ENCODE measurements at places on chromosomes 3 and 15.
A peak's percentile ranks its signal among the peaks of the same experiment; 100 is the strongest.

DNA sequence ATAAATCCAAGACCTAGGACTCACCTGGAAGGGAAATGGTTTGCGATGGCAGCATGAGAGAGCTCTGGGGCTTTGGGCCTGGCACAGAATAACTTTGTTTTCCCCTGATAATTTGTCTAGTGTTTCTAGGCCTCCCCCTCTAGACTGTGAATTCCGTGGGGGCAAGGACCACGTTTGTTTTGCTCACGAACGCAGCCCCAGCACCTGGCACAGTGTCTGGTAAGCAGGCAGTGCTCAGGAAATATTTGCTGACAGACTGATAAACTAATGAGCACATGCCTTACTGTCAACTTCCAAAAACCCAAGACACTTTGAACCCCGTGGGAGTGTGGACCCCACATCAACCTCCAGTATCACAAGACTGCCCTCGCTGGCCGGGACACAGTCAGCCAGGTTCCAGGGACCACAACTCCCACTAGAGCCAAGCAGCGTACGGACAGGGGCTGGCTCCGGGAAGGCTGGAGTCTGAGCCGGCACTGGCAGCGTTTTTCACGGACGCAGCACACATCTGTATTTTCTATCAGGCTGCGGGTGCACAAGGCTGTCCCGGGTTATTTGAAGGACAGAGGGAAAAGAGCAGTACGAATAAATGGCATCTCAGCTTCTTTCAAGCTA lies 146.5 kb downstream of the XXYLT1 start:
- no peak overlapping the region for H3K4me3 ChIP-seq
- peaks cover 47% of the 10 kb centered on the region for H3K4me1 ChIP-seq

GRCh38 chr15:59696332-59696731 lies 7.2 kb upstream of the BNIP2 start:
- H3K4me1 ChIP-seq = peaks cover under 1% of the 10 kb centered on the region
- no peak overlapping the region for H3K4me3 ChIP-seq
- DNase-seq = no peak
- H3K27me3 ChIP-seq = no peaks in the 10 kb centered on the region
- no peaks in the 10 kb centered on the region for H3K36me3 ChIP-seq

DNA sequence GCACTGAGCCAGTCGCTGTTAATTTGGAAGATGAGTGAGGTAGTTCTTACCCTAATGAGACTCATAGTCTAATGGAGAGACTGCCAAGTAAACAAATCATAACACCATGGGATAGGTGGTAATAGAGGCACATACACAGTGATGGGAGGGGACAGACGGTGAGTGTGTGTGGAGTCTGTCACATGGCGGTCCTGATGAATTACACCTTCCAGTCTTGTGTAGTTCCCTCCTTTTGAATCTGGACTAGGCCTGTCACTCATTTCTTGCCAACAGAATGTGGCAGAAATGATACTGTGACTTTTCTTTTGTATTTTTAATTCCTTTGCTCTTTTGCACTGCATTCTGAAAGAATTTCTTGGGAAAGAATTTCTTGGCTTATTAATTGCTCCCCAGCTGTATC lies 78.1 kb downstream of the NR1D2 start:
- H3K27ac ChIP-seq = no peak overlapping the region
- H3K27me3 ChIP-seq = no peaks in the 10 kb centered on the region
- no peaks in the 10 kb centered on the region for H3K36me3 ChIP-seq
- H3K4me3 ChIP-seq = no peak overlapping the region

DNA sequence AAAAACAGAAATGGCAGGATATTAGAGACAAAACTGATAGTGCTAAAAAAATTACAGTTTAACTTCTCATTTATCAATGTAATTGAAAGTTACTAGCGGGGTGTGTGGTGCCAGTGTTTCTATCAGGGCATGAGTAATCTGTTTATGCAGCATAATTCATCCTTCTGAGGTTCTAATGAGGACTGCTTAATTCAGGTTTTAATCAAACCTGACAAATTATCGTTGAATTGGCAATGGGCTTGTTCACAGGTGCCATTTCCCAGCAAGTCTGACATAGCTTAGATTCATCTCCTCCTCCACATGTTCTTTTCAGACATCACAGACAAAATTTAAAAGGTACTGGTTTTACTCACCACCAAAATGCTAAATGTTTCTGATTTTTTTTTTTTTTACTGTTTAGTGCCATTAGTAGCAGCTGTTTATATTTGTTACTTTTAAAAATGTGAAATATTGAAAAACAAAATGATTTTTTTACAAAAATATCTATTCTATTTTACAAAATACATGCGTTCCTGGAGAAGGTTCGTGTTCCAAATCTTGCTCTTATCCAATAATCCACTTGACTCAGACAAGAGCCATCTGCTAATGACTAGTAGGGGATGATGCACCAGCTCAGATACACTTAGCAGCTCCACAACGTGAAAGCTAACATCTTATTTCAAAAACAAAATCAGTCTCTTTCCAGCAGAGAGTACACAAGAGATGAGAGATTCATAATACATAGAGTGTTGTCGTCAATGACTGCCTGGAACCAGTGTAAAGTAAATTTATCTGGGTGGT lies 447.7 kb upstream of the DPPA4 start:
- no peaks in the 10 kb centered on the region for H3K36me3 ChIP-seq
- no peaks in the 10 kb centered on the region for H3K4me1 ChIP-seq
- H3K4me3 ChIP-seq = no peak overlapping the region
- H3K27me3 ChIP-seq = no peaks in the 10 kb centered on the region
- H3K27ac ChIP-seq = no peak overlapping the region
- DNase-seq = no peak

GRCh38 chr3:101730839-101731238 lies 6.4 kb downstream of the CEP97 start:
- H3K4me3 ChIP-seq = no peak overlapping the region
- H3K4me1 ChIP-seq = peaks cover 3% of the 10 kb centered on the region
- H3K27me3 ChIP-seq = no peaks in the 10 kb centered on the region
- no peak for DNase-seq

GRCh38 chr3:20008646-20009045 lies 3.4 kb downstream of the PP2D1 start:
- H3K27me3 ChIP-seq = no peaks in the 10 kb centered on the region
- DNase-seq = no peak
- H3K4me3 ChIP-seq = no peak overlapping the region
- no peaks in the 10 kb centered on the region for H3K4me1 ChIP-seq
- H3K27ac ChIP-seq = no peak overlapping the region

GRCh38 chr3:9649791-9650521 lies 651 bp downstream of the MTMR14 start:
- no peaks in the 10 kb centered on the region for H3K27me3 ChIP-seq
- H3K4me1 ChIP-seq = peaks cover 54% of the 10 kb centered on the region
- peak; percentile 25 for DNase-seq
- peak overlapping the region; percentile 84 for H3K27ac ChIP-seq
- peaks cover 45% of the 10 kb centered on the region for H3K36me3 ChIP-seq
